Cardiac fibroblast (primary cell): ENCODE measurements at places on chromosomes 7 and 10.
A peak's percentile ranks its signal among the peaks of the same experiment; 100 is the strongest.

- peak; percentile 91 for DNase-seq
Measured at GRCh38 chr7:1458683-1459511, at the start of gene MICALL2. TSS of gene MICALL2 (minus strand) at chr7:1459470. CDS start at chr7:1459326, 144 bp downstream.

DNA sequence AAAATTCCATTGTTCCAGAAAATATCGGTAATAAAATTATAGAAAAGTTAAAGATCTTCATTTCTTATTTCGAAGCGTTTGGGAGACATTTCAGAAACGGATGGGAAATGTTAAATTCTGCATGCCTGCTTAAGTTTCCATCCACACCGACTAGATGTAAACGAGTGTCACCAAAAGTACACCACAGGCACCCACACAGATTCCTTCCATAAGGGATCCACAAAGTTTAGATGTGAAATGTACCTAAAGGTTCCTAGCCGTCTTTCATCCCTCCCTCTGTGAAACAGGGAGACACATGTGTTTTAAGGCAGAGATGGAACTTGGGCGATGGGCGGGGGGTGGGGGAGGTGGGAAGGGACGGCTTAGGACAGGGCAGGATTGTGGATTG lies 621 bp upstream of the CAV1 start:
- DNase-seq, result no peak

DNA sequence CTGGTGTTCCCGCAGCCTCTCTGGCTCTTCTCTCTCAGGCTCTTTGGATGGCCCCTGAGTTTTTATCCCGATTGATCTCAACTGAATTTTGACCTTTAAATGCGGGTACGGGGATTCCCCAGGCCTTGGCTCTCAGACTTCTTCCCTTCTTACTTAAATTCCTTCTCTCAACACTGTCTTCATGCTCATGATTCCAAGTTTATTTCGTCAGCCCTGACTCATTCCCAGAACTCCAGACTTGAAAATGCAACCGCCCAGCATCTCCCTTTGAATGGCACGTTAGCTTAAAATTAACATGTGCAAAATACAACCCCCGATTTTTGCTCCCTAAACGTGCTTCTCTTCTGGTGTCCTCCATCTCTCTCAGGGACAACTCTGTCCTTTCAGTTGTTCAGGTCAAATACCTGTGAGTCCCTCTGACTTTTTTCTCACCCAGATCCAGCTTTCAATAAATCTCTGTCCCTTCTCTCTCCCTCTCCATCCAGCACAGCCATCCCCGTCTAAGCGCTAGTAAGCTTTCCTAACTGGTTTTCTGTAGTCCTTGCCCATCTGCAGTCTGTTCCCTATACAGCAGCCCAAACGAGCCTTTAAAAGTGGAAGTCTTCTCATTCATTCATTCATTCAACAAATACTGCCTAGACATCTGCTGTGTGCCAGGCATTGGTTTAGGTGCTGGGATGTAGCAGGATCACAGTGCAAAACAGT lies 7.1 kb downstream of the HECW1 start:
- DNase-seq, result peak; percentile 75

DNA sequence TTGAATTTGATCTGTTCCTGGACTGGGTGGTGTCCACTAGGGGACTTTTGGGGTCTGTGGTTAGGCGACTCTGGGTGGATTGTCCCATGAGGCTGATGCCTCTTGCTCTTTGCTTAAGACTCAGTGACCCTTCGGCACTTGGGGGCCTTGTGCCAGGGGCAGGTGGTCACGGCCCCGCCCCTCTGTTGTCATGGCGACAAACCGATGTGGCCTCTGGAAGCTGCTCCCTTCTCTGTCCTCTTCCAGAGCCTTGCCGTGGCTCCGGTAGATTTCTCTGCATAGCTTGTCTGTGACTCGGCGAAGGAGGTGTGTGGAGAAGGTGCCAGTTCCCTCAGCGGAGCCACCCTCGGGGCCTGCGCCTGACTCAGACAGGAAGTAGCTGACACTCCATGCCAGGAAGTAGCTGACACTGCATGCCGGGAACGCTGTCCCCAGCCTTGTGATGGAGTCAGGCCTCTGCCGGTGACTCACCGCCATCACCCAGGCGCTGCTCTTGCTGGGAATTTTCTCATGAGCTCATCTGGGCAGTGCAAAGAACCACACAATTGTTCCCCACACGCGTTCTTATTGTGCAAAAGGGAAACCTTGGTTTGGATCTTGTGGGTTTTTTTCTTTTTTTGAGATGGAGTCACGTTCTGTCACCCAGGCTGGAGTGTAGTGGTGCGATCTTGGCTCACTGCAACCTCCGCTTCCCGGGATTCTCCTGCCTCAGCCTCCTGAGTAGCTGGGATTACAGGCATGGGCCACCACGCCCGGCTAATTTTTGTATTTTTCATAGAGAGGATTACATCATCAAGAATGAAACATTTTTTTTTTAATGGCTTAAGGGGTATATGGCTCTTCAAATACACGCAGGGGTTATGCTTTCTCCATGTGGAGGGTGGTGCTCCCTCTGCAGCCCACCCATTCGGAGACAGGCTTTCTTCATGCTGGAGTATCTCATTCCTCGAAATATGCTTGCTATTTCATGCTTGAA lies 72.6 kb downstream of the PFKFB3 start:
- DNase-seq, result peak; percentile 96
